ENCODE measurements at places on chromosomes 7 and 10. TPM values are rescaled to one million over a fixed set of nuclear protein-coding genes. Genes with fewer than 3 reads are reported as not detected.

- H3K4me3 ChIP-seq: no peak overlapping the region
- DNase-seq: no peak
- H3K27me3 ChIP-seq: no peaks in the 10 kb centered on the region
- peaks cover 26% of the 10 kb centered on the region for H3K36me3 ChIP-seq
- no peak overlapping the region for H3K27ac ChIP-seq
These were observed 8.0 kb upstream of the CFAP70 start for GRCh38 chr10:73366381-73367298.

DNA sequence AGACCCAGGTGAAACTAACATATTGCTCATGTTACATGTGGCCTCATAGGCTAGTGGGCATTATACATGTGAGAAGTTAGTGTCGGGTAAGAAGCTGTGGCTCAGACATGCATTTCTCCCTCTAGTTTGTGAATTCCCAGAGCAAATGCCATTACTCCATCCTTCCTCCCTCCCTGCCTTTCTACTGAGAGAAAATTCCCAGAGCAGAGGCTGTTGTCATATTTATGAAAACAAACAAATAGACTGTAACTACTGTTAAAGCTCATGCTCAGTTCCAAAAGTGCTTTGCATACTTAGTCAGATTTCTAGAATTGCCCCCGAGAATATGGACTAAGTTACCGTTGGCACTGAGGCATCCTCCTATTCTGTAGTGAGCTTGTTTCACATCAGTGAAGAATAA is 29.0 kb downstream of the ZNRF2 start:
- H3K4me1 ChIP-seq: no peaks in the 10 kb centered on the region
- no peaks in the 10 kb centered on the region for H3K27me3 ChIP-seq
- no peak overlapping the region for H3K27ac ChIP-seq
- H3K4me3 ChIP-seq: no peak overlapping the region
- DNase-seq: no peak
- no peaks in the 10 kb centered on the region for H3K36me3 ChIP-seq

DNA sequence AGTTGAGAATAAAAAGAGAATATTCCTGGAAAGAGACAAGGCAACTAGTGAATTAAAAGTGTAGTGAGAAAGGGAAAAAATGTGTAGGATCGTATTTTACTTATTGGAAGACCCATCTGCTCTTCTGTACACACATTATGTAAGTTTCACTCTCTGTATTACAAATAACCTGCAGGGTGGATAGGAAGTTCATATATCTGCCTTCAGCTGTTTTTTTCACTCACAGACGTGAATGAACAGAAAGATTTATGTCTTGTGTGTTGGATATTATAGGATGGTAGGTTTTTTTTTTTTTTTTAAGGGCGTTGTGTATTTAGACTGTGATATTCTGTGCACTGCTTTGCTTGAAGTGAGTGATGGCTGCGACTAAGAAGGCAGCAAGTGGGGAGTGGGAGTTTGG is 266.5 kb downstream of the AUTS2 start:
- DNase-seq: no peak
- no peak overlapping the region for H3K4me3 ChIP-seq
- H3K27me3 ChIP-seq: no peaks in the 10 kb centered on the region
- no peaks in the 10 kb centered on the region for H3K36me3 ChIP-seq
- peaks cover 10% of the 10 kb centered on the region for H3K4me1 ChIP-seq
- no peak overlapping the region for H3K27ac ChIP-seq

DNA sequence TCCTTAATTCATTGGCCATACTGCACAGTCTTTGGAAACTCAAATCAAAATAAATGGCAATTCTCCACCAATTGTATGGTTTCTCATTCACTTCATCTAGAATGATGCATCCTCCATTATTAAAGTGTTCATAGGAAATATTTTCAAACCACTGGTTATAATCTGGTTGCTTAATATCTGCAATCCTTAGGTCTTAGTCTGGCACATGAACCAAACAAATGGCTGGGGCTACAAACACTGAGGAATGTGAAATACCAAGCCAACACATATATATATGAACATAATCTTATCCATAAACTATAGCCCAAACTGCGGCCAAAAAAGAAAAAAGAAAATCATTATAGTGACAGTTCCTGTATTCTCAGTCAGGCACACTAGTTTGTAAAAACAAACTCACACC is 5.7 kb upstream of the MSS51 start:
- no peaks in the 10 kb centered on the region for H3K27me3 ChIP-seq
- peaks cover 12% of the 10 kb centered on the region for H3K36me3 ChIP-seq
- peaks cover 14% of the 10 kb centered on the region for H3K4me1 ChIP-seq
- H3K27ac ChIP-seq: peak overlapping the region; percentile 41
- no peak for DNase-seq
- H3K4me3 ChIP-seq: no peak overlapping the region

DNA sequence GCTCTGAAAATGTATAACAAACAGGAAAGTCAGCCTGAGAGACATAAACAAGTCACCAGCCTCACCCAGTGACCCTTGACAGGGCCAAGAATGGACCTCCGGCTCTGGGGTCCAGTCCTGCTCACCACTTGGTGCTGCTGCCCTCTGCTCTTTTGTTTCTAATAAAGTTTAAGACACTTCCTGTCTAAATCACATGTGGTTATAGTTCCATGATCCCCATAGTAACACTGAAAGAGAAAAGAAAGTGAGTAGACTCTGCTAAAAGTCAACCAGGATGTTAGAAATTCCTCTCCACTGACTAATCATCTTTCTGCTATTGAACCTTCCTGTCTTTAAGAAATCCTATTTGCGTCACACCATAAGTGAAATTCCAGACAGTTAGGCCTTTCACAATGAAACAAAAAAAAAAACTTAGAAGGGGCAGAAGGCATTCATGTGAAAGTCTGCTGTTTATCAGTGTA is 179.2 kb upstream of the BET1 start:
- no peak for DNase-seq
- peaks cover 28% of the 10 kb centered on the region for H3K4me1 ChIP-seq
- H3K27ac ChIP-seq: peak overlapping the region; percentile 91
- no peaks in the 10 kb centered on the region for H3K27me3 ChIP-seq
- peaks cover 1% of the 10 kb centered on the region for H3K36me3 ChIP-seq

GRCh38 chr10:642186-642890 is 47.1 kb downstream of the DIP2C start:
- H3K27ac ChIP-seq: no peak overlapping the region
- no peak for DNase-seq
- H3K4me1 ChIP-seq: peaks cover 4% of the 10 kb centered on the region
- no peaks in the 10 kb centered on the region for H3K27me3 ChIP-seq

DNA sequence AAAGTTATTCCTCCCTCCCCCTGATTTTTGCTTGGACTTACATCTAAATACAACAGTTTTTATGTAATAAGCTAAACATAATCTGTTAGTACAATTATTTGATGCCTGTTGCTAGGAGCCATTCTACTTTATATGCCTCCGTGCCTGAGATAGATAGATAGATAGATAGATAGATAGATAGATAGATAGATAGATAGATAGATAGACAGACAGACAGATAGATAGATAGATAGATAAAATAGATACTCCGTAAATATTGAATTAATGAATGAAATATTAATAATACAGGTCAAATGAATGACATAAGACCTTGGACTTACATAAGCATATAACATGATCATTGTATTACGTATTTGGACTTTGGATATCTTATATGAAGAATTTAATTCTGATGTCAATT is 23.0 kb downstream of the NET1 start:
- peaks cover 9% of the 10 kb centered on the region for H3K36me3 ChIP-seq
- H3K27me3 ChIP-seq: no peaks in the 10 kb centered on the region
- no peak for DNase-seq
- no peak overlapping the region for H3K4me3 ChIP-seq
- no peak overlapping the region for H3K27ac ChIP-seq

- peaks cover 1% of the 10 kb centered on the region for H3K36me3 ChIP-seq
- no peak overlapping the region for H3K4me3 ChIP-seq
- peaks cover 14% of the 10 kb centered on the region for H3K27me3 ChIP-seq
- H3K27ac ChIP-seq: no peak overlapping the region
- DNase-seq: peak; percentile 52
These were observed 66.1 kb upstream of the INPP5A start for GRCh38 chr10:132471484-132471883.

DNA sequence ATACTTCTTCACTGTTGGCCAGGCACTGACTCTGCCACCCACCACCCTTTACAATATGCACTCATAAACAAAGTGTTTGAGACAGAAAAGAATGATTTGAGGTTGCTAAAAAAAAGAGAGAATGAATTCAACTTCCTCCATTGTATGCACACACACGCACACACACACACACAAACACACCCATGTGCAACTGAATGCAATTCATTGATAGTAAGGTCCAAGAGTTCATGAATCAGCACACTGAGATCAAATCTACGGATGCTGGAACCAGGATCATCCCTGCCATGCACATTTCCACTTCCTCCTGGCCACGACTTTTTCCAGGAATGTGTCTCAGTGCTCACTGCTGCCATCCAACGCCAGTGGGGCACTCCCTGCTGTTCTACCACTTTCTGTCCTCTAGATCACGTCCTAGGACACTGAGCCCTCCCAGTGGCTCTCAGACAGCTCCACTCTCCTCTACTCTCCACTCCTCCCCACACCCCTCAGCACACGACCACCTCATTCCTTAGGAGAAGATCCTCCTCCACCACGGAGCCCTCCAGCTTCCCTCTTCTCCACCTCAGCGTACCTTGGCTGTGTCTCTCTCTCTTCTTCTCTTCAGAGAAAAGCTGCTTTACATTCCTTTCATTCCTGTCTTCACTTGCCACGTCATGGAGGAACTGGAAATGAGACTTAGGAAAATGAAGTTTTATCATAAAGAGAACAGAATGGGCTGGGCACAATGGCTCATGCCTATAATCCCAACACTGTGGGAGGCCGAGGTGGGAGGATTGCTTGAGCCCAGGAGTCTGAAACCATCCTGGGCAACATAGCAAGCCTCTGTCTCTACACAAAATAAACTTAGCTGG is 12.0 kb upstream of the TMEM213 start:
- peaks cover 4% of the 10 kb centered on the region for H3K36me3 ChIP-seq
- H3K4me3 ChIP-seq: peak overlapping the region; percentile 11
- peak overlapping the region; percentile 82 for H3K27ac ChIP-seq
- H3K27me3 ChIP-seq: no peaks in the 10 kb centered on the region

DNA sequence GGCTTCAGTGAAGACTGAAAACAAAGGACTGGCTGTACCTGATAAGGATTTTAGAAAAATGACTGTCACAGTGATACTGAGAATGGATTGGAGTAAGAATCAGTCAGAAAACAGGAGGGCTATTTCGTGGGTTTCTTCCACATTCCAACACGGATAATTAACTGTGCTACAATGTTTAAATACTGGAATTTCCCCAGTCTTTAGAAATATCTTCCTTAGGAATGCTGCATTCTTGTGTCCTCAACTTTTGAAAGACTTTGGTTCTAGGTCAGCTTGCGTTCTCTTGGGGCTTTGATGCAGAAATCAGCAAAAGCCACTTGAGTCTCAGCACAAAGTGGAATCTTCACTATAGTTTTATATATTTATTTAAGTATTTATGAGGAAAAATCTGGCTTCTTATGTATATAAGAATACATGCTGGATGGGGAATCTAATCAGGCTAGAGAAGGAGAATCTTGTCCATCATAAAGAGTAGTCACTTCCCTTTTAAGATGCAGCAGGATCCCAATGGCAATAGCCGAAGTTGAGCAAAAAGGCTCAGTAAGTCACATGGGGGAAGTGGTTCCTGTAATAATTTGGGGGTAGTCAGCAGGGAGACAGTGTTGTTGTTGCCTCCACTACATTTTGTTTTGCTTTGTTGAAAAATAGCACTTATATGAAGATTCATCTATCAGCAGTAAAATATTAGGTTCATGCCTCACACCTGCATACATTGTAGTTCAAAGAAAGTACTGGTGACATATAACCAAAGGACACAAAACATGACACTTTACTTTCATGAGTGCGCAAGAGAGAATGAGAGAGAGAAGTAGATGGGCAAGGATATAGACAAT is 86.0 kb downstream of the CH25H start:
- peaks cover 14% of the 10 kb centered on the region for H3K27me3 ChIP-seq
- no peak for DNase-seq
- H3K4me1 ChIP-seq: peaks cover 3% of the 10 kb centered on the region
- H3K27ac ChIP-seq: no peak overlapping the region
- no peaks in the 10 kb centered on the region for H3K36me3 ChIP-seq
- H3K4me3 ChIP-seq: no peak overlapping the region

DNA sequence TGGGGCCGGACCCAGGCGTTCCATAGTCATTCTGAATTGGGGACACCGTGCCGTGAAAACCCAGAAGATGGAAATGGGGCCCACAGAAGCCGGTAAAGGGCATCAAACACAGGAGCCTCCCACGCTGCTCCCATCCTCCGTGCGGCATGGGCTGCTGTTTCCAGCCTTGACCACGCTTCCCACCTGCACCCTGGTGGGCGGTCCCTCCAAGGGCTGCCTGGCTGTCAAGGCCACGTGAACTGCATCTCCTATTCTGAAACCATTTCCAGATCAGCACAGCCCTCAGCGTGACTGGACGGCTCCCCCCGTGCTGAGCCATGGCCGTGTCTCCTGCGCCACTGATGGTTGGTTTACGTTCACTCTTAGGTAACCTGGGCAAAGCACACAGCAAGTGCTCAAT is 14.1 kb downstream of the CFAP46 start:
- no peak overlapping the region for H3K27ac ChIP-seq
- no peak overlapping the region for H3K4me3 ChIP-seq
- no peaks in the 10 kb centered on the region for H3K36me3 ChIP-seq
- H3K4me1 ChIP-seq: no peaks in the 10 kb centered on the region
- peaks cover 2% of the 10 kb centered on the region for H3K27me3 ChIP-seq

DNA sequence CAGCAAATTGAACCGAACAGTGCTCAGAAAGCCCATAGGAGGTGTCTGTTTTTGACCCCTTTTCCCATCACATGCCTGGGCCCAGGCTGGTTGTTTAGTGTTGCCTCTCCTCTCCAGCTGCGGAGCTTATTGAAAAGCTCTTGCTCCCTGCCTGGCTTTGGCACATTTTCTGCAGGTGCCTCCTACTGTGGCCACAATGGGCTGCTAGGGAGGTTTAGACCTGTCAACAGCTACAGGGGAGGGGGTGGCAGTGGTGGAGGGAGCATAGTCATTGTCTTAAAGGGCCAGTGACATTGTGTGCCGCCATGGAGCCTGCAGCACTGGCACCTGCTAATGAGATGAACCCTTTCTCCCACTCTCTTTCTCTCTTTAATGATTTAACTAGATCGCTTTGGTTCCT is 13.2 kb upstream of the ENO4 start:
- DNase-seq: no peak
- H3K4me3 ChIP-seq: no peak overlapping the region
- no peak overlapping the region for H3K27ac ChIP-seq
- peaks cover 2% of the 10 kb centered on the region for H3K36me3 ChIP-seq
- H3K27me3 ChIP-seq: no peaks in the 10 kb centered on the region
- no peaks in the 10 kb centered on the region for H3K4me1 ChIP-seq

GRCh38 chr10:75263806-75264205 is 28.0 kb upstream of the COMTD1 start:
- H3K27ac ChIP-seq: no peak overlapping the region
- no peaks in the 10 kb centered on the region for H3K36me3 ChIP-seq
- no peak overlapping the region for H3K4me3 ChIP-seq
- H3K4me1 ChIP-seq: peaks cover 7% of the 10 kb centered on the region
- peaks cover 4% of the 10 kb centered on the region for H3K27me3 ChIP-seq

GRCh38 chr10:27504808-27505460 is 830 bp downstream of the RAB18 start:
- no peak for DNase-seq
- peaks cover 44% of the 10 kb centered on the region for H3K4me1 ChIP-seq
- H3K27ac ChIP-seq: peak overlapping the region; percentile 99
- H3K27me3 ChIP-seq: peaks cover 13% of the 10 kb centered on the region

- H3K4me3 ChIP-seq: no peak overlapping the region
- H3K27ac ChIP-seq: no peak overlapping the region
- no peaks in the 10 kb centered on the region for H3K4me1 ChIP-seq
- DNase-seq: no peak
- H3K36me3 ChIP-seq: no peaks in the 10 kb centered on the region
These were observed 1.3 kb upstream of the LRIT2 start for GRCh38 chr10:84226616-84227015.

GNG11 gene
- 9.4 TPM for total RNA-seq

INPP5A gene
- total RNA-seq: 40.6 TPM

PALD1 gene
- 4.1 TPM for total RNA-seq

PIP gene
- not detected for total RNA-seq

PON3 gene
- total RNA-seq: not detected
